WTC11 (cell line): ENCODE measurements at places on chromosomes 6 and 20. TPM values are rescaled to one million over a fixed set of nuclear protein-coding genes. Genes with fewer than 3 reads are reported as not detected.

The VWA7 gene
- 1.2 to 1.8 TPM (median 1.4 TPM) in 3 replicates for total RNA-seq

The FUCA2 gene
- total RNA-seq = 48.5 to 55.4 TPM (median 51.8 TPM) in 3 replicates

GRCh38 chr6:163241683-163242082 is 172.8 kb upstream of the QKI start:
- DNase-seq = no peak

GRCh38 chr20:42254673-42255072 is 636.5 kb upstream of the CHD6 start:
- no peak for DNase-seq

DNA sequence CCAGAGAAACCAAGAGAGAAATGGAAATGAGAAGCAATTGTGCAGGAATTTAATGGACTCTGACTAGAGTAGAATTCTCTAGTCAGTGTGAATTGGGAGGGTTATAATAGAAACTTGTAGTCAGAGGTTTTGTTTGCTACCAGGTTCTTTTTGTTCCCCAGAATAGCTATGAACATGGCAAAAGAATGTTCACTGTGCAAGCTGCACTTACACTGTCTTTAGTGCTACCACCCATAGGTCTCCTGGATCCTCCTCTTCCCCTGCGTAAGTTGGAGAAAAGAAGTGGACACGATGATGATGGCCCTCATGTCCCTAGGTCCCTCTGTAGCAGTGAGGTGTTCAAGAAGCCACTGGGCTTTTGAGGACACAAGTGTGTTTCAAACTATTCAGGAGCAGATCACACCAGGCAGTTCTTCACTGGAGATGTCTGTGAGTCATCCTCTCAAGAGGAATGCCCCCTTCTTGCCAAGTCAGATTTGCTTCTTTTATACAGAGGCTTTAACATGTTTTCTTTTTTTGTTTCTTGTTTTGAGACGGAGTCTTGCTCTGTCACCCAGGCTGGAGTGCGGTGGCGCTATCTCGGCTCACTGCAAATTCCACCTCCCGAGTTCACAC is 47.6 kb upstream of the SMIM8 start:
- DNase-seq = no peak
